T-helper 2 cell treated with Interferon-gamma antibody and Interleukin-4, amounts not matched to agents 5 μg/mL and 100 μg/mL, for 36 hours (primary cell): ENCODE measurements at places on chromosomes 12 and 14.

GRCh38 chr14:37047996-37048395 lies 124.4 kb downstream of the SLC25A21 start:
- DNase-seq, result no peak

DNA sequence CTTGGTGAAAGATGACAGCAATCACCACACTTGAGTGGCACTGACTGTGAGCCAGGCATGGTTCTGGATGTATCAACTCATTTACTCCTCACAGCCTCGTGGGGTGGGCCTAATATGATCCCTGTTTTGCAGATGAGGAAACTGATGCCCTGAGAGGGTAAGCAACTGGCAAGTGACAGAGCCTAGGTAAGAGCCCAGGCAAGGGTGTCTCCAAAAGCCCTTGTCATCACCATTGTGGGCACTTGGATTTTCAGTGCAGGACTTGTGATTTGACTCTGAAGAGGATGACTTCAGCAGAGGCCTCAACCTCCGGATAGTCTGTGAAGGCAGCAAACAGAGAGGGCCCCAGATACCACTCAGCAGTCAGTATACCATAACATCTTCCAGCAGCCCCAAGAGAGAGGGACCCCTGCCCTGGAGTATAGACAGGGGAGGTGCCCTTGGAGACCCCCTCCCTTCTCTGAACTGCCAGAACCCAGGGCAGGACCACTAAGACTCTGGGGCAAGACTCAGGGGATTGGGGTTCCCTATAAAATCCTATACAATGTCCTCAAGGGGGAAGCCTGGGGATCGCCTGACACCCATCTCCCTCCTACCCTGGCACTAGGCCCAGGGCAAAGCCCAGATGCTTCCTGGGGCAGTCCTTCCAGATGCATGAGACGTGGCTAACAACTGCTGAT lies 7.1 kb upstream of the KRT5 start:
- no peak for DNase-seq

DNA sequence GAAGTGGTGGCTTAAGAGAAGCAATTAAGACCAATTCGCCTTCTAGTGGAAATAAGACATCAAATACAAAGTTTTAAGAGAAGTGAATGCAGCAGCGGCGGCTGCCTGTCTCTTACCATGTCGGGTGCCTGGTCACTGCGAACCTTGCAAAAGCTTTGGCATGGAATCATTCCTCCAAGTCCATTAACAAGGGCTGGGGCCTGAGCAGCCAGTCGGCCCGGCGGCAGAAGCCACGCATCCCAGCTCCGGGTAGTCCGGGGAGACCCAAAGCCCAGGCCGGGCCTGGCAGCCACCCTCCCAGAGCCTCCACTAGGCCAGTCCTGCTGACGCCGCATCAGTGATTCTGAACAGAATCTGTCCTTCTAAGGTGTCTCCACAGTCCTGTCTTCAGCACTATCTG lies 321.0 kb downstream of the TMEM121 start:
- no peak for DNase-seq

- no peak for DNase-seq
These were observed 52.0 kb downstream of the SLC38A4 start for GRCh38 chr12:46773586-46774321.

GRCh38 chr14:90596733-90597132 lies 199.9 kb downstream of the CALM1 start:
- DNase-seq, result no peak

DNA sequence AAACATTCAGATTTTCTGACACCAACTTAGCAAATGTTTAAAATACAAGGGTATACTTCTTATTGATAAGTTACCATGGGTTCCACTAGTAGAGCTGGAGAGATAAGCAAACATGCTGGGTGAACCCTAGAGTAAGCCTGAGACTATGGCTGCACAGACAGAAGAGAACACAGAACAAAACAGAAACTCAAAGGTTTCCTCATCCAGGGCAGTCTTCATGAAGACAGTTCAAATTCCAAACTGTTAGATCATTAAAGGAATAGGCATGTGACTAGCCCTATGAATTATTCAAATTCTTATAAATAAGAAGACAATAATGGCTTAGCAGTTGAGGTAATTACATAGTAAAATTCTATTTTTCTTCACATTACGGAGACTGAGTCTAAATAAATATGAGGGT lies 28.1 kb downstream of the BTBD7 start:
- no peak for DNase-seq

DNA sequence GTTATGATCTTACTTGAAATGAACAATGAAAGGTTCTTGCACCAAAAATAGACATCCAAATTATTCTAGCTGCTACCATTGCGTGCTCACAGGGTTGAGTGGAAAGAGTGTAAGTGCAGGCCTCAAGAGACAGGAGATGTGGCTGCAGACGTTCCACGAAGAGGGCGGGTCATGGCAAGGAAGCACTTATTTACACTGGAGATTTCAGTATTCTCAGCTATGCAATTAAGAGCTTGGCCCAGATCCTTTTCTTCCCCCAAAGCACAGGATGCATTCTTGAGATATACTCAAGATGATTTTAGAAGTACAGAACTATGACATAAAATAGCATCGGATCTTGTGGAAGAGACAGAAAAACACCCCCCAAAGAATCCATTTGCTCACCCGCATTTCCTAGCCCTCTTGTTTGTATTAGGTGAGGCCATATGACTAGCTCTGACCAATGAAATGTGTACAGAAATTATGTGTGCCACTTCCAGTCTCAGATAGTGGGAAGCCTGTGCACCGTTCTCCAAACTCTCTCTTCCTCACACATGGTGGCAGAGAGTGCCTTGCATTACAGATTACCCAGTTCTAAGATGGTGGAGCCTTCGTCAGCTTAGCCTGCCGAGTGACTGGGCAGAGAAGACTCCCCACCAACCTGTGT lies 261.4 kb downstream of the TTC8 start:
- no peak for DNase-seq

DNA sequence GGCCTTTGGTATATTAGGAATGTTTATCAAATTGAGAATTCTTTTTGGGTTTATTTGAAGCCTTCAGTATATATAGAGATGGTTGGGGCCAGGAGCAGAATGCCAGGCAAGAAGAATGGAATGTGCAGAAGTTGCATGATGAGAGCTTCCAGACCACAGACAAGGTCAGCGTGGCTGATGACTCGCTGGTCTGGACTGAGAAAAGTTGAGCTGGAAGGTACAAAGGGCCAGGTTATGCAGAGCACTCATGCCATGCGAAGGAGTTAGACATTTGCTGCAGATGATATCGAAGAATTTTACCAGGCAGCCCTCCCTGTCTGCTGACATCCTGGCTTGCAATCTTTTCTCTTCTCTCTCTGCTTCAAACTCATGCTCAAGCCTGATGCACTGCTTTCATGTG lies 196.2 kb upstream of the ARHGAP5 start:
- DNase-seq, result no peak

DNA sequence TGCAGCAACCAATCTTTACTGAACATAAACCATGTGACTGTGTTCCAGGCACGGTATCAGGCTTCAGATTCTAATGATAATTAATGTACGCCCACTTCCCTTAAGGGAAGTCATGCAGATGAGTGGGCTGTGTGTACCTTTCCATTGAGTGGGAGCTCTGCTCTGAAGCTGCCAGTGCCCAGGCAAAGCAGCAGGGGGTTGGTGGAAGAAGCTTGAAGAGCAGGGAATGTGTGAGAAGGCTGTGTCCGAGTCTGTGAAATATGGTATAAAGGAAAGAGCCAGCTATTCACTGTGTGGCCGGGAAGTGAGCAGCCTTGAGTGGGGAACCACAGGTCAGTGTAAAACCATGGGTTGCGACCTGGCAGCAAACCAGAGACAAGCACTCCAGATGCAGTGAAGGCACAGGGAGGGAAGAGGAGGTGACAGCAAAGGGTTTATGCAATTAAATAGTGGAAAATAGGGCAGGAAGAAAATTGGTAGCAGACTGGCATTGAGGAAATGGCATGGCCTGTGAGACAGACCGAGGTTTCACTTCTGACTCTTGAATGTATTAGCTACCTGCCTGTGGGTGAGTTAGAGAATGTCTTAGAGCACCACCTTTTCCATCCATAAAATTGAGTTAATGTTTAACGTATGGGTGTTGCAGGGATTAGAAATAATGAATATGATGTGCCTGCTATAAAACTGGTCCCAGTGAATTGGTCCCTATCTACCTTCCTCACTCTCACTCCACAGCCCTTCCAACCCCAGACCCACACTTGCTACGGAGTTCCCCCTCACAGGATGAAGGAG lies 116.4 kb downstream of the NTF3 start:
- DNase-seq, result no peak

GRCh38 chr12:77152623-77153193 lies 87.3 kb upstream of the E2F7 start:
- DNase-seq, result no peak

DNA sequence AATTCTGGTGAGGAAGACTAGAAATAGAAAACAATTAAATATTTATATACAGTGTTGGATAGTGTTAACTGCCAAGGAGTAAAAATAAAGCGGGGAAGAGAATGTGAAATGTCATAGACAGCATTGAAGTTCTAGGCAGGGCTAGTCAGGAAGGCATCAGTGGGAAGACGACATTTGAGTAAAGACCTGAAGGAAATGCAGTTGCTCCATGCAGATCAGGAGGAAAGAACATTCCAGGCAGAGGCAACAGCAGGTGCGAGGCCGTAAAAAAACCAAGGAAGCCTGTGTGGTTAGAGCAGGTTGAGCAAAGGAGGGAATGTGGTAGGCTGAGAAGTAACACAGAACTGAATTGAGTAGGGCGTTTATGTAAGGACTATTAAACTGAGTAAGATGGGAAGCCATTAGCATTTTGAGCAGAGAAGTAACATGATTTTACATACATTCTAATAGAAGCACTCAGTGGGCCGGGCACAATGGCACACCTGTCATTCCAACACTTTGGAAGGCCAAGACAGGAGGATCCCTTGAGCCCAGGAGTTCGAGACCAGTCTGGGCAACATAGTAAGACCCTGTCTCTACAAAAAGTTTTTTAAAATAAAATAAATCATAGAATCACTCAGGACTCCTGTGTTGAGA lies 14.9 kb downstream of the SLC35E3 start:
- DNase-seq, result no peak
